ENCODE measurements at places on chromosomes 4 and X.
A peak's percentile ranks its signal among the peaks of the same experiment; 100 is the strongest.

DNA sequence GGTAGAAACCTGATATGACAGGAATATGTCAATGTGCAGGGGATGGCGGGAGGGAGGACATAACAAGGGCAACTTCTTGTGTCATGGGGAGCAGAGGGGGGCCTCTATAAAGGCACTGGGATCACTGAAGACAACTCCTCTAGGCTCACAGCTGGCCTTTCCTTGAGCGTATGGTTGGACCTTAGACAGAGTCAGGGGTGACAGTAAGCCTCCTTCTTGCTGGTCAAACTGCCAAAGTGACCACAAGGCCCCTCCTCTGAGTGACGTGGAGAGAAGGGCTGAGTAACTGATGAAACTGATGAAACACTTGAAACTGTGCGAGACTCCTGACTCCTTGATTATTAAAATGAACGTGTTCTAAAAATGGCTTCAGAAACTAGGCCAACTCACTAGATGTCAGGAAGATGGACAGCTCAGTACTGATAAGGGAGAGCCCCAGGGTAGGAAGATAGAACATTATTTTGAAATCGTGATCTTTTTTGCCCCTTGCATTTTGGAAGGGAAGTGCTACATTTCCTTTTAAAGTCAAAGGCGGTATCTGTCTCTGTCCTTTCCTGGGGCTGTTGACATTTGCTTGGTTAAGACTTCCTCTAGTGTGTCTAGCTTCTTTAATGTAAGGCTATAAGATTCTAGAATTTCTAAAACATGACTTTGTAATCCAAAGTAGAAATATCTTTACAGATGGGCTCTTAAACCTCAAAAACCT is 1.6 kb downstream of the RAB33A start:
- DNase-seq: no peak

DNA sequence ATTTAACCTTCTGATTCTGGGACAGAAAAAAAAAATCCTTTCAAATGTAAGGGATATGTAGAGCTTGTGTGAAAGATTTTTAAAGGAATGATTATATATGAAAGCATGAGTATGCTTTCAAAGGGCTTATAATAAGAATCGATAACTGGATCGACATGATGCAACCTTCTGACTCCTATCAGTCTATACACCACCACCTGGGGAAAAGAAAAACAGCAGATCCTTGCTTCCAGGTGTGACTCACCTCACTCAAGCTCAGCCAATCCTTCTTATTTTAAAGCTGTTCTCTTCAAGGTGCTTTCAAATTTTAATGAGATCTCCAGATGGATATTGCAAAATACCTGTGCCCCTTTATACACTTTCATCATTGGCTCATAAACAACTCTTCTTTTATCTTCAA is 102.1 kb upstream of the EDNRA start:
- no peak for DNase-seq

- DNase-seq: no peak
Measured at GRCh38 chrX:23766650-23767551, 16.1 kb upstream of the SAT1 start.

DNA sequence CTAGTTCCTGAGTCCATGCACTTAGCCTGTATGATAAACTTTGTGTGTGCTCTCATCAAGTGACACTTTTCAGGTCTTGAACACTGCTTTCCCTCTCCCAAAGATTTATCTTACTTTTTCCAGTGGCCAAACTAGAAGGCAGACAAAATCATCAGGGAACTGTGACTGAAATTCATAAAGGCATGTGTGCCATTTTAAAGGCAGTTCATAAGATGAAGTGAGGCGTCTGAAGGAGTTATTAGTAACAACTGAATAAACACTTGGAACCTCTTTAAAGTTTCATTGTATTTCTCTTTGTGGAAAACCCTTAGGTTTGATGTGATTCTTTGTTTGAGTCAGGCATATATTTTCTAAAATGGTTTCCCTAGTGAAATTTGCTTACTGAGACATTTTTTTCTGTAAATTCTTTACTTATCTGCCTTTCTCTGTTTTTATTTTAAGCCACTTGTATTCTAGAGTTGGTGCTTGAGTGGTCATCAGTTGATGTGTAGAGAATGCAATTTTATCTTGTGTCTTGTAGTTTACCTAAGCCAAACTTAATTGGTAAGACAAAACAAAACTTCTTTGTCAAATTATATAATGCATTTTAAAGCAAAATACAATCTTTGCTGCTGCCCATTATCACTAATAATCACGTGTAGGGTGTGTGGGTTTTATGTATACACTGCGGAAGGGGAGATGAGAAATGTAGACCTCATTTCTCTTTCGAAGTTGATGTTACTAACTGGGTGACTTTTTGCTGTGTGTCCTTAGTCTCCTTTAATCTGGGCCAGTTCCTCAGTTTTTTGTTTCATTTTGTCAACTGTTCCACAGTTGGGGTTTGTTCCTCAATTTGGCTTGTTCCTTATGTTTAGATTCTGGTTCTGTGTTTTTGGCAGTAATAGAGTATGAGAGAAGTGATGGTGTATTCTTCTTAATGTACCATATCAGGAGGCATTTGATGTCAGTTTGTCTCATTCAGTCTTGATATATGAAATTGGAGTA is 56.8 kb downstream of the RBPJ start:
- DNase-seq: no peak

DNA sequence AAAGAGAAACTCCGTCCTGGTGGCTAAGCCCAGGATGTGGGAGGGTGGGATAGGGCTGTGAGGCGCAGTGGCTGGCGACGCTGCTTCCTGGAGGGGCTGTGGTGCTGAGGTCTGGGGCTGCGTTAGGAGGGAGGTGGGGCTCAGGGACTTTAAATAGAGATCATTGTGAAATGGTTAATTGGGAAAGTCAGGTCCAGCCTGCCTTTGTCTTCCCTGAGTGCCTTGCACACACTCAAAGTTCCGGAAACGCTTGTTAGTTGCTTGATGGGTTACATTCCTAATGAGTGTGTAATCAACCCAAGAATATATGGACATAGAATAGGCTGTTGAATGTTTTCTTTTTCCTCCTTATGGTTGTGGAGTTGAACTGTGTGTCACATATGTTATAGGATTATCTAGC is 55.7 kb upstream of the CLDN34 start:
- no peak for DNase-seq

DNA sequence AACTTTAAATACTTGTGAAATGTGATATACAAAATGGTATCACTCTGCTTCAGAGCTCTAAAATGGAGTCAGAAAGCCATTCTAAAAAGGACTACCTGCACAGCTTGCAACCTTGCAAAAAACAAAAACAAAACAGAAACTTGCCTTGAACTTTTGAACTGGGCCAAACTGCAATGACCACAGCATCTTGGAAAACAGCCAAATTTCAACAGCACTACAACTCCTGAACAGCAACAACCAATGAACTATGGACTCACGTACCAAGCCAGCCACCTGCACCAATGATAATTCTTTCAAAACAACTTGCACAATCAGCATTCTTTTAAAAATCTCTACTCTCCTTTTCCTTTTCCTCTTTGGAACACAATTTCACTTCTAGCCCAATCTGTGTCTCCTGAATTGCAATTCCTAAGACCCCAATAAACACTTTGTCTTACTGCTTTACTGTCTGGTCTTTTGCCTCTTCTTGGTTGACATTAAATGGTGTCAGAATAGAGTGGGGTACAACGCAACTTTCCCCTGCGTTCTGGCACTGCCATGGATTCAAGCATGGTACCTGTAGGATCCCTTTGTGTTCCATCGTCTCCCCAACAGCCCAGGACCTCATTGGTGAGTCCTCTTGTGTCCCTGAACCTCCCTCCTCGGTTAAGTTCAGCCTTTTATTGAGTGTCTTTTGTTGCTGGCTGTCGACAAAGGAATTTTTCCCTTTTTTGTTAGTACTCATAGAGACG is 35.7 kb upstream of the FMR1 start:
- DNase-seq: no peak

- DNase-seq: no peak
Measured at GRCh38 chr4:19472666-19473065, 779.0 kb upstream of the SLIT2 start.

- DNase-seq: no peak
Measured at GRCh38 chr4:14924076-14924811, 78.0 kb upstream of the CPEB2 start.

GRCh38 chr4:57412259-57413054 is 302.3 kb upstream of the IGFBP7 start:
- DNase-seq: no peak

GRCh38 chrX:22081475-22082092 is 49.5 kb downstream of the PHEX start:
- no peak for DNase-seq

DNA sequence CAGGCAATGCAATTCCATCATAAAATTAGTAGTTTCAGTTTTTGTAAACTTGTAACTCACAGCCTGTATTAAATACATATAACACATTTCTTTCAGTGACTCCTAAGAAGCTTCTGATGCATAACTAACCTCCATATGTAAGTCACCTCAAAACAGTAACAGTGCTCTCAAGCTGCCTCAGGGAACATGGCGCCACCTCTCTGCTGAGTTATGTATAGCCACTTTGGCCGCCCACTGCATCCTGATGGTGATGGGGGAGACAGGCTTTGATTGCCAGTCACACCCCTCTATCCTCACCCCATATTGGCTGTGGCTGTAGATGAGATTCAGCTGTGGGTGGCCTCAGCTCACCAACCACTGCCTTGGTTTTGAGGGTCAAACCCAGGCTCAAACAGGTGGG is 54.3 kb downstream of the LRBA start:
- DNase-seq: peak; percentile 9

GRCh38 chr4:171602638-171603355 is 210.4 kb upstream of the GALNTL6 start:
- no peak for DNase-seq

DNA sequence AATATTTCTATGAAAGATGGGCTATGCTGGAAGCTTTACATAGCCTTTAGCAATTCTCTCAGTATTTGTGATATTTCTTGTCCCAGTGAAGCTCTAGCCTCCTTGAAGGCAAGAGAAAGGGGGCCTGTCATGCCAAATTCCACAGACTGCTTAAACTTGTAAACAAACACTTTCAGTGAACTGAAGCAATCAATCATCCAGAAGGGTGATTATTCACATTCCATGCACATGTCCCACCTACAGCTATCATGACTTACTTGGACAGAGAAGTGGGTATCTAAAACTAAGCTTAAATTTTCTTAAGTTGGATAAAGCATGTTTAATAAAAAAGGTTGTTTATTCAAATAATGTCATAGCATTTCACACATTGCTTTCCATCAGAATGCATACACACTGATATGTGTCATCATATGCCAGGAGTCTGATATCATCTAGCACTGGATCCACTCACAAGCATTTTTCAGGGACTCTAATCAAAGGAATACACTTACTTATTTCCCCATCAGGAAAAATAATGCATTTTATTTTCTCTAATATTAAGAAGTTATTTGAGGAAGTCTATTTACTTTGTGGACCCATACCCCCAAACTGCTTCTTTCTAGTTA is 1.2 kb upstream of the FSTL5 start:
- no peak for DNase-seq

DNA sequence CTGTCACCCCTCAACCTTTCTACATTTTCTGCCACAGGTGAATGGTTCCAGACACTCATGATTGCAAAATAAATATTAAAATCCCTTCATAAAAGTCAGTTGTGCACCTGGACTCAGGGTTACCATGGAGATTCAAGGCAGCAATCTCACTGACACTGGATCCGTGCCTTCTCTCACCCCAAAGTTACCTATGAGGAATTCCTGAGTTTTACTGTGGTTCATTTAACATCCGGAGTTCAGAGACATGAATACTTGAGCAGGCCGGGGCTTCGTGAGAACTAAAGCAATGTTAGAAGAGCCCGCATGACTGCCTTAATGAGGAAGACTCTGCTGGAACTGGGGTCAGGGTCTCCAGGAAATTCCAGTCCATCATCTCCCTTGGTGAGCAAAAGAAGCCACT is 12.5 kb upstream of the CLNK start:
- no peak for DNase-seq

DNA sequence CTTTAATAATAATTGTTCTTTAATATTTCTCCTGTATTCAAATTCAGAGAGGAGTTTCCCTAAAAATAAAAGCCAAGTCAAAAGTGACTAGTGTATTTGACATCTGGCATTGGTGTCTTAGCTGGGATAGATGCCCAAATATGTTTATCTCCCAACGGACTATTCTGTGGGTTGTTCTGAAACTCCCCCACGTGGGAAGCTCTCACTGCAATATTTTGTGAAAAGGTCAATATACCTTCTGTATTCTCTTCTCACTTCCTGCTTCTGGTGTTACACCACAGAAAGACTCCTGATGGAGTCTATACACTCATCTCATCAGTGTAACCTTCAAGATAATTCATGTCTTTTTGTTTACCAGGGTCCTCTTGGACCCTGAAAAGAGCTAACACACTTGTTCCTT is 2052.8 kb upstream of the TENM3 start:
- no peak for DNase-seq

GRCh38 chr4:83283181-83283580 is 1.4 kb downstream of the COQ2 start:
- no peak for DNase-seq

- DNase-seq: no peak
Measured at GRCh38 chr4:133379681-133380438, 230.8 kb downstream of the PCDH10 start.

GRCh38 chr4:41144812-41145211 is 69.5 kb downstream of the APBB2 start:
- DNase-seq: no peak

DNA sequence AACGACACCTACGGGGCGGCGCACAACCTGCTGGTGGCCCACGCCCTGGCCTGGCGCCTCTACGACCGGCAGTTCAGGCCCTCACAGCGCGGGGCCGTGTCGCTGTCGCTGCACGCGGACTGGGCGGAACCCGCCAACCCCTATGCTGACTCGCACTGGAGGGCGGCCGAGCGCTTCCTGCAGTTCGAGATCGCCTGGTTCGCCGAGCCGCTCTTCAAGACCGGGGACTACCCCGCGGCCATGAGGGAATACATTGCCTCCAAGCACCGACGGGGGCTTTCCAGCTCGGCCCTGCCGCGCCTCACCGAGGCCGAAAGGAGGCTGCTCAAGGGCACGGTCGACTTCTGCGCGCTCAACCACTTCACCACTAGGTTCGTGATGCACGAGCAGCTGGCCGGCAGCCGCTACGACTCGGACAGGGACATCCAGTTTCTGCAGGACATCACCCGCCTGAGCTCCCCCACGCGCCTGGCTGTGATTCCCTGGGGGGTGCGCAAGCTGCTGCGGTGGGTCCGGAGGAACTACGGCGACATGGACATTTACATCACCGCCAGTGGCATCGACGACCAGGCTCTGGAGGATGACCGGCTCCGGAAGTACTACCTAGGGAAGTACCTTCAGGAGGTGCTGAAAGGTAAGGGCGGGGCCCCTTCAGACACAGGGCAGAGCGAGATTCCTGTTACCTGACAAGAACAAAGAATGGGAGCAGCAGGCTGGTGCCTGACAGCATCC is 11.7 kb downstream of the RPL9 start:
- no peak for DNase-seq
